ENCODE measurements at places on chromosomes 5 and 9.

DNA sequence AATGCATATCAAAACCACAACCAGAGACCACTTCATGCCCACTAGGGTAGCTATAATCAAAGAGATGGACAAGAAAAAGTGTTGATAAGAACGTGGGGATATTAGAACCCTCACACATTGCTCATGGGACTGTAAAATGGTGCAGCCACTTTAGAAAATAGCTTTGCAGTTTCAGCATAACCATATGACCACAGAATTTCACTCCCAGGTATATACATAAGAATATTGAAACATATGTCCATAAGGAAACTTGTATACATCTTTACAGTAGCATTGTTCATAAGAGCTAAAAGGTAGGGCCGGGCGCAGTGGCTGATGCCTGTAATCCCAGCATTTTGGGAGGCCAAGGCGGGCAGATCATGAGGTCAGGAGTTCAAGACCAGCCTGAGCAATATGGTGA, 56.4 kb downstream of the S1PR3 start:
- no peak for DNase-seq

GRCh38 chr9:117188394-117188793, 226.5 kb downstream of the ASTN2 start:
- DNase-seq: no peak

- DNase-seq: no peak
Observed at GRCh38 chr5:38379350-38379937, 121.1 kb downstream of the EGFLAM start.

DNA sequence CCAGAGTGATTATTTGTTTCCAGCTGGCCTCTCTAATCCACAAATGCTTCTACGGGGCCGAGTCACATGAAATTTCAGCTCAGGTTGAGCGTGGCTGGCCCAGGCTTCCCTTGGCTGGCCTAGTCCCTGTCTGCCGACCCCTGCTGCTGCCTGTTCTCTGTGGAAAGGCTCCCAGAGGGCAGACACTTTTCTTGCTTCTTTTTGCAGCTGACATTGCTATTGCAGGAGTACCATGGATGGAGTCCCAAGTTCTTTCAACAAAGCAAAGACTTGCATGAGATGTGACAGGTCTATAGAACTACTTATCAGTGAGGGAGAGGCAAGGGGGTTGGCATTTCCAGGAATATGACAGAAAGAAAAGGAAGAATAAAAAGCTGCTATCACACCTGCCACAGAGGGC, 287.4 kb upstream of the ARRDC3 start:
- DNase-seq: no peak

- no peak for DNase-seq
Observed at GRCh38 chr9:127065592-127065991, 56.8 kb downstream of the ANGPTL2 start.

GRCh38 chr9:131426545-131426944, 32.7 kb downstream of the PRRC2B start:
- DNase-seq: no peak

DNA sequence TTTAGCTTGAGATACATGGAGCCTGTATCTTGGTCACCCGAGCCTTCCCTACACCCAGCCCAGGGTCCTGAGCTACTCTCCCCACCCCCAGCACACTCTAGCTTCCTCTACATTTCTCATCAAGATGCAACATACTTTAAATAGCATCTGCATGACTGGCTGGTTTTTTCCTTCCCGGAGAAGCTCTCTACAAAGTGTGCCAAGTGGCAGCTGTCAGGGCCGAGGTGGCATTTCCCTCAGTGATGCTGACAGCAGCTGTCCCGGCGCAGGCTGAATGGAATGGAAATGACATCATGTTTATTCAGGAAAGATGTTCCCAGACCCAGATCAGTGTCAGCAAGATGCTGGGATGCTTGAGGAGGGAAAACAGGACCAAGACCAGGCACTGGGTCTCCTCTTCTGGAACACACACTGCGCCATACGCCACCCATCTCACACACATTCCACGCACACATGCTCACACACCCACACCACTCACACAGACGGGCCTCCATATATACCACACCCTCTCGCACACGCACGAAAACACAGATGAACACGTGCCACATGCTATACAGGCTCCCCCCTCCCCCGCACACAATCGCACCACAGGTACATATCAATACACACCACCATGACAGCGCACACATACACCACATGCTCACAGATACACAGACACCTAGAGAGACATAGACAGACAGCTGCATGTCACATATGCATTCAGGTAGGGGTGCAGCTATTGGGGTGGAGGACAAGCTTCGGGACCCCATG, 67.8 kb downstream of the LHX2 start:
- DNase-seq: no peak

DNA sequence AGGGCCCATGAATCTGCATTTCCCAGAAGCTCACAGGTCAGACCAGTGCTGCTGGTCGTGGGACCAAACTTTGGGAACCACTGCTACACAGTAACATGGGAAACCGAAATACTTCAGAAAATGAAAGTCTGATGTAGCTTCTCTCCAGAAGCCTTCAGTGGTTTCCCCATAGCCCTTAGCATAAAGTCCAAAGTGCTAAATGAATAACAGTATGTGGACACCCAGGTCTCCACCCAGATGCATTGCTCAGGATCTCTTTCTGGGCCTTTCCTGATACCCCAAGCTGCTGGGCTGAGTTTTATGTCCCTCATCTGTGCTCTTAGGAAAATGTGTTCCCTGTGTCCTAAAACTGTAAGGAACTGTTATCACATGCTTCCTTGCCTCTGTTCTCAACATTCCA, 100.4 kb downstream of the NFIB start:
- DNase-seq: no peak

DNA sequence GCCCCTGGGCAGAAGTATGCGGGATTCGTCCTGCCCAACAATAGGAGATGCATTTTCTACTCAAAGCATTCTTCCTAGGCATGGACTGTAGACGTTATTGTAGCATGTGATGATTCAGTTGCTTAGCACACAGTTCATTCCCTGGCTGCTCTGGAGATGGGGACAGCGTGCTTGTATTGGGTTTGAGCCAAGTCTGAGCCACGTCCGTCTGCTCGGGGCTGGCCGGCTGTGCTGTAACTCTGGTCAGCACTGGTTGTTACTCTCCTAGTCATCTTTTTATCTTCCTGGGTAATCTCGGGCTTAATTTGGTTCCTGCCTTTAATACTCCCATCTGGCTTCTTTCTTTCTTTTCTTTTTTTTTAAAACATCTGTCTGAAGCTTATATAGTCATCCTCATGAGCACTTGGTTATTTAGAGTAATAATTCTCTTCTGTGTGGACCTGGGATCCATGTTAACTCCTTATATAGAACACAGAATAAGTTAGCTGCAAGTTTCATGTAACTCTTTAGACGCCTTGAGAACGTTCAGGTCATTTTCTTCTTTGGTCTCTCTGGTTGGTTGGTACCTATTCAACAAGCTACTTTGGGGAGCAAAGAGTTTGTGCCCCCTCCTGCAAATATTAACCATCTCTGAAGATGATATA, 118.8 kb upstream of the RPS23 start:
- no peak for DNase-seq

DNA sequence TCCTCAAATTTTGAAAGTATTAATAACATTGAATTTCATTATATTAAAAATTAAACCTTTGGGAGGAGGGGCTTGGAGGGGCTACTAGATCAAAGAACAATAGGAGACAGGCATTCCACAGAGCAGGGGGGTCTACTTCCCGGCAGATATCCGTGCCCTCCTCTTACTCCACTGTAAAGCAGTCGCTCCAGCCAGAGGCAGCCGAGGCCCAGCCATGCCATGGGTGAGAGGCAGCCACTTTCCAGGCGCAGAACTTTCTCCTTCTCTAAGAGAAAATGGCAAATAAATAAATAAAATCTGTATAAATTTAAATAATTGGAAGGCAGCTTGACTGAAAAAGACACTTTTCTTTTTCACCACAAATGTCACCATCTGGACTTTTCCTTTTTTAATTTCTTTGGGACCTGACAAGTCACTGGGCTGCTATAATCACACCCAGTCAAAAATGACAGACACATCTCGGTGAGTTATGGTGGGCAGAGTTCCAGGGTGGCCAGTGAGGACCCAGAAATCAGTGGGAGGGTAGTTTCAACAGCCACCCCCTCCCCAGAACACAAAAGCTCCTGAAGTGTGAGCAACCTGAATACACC, 302.2 kb upstream of the SMARCA2 start:
- DNase-seq: no peak

GRCh38 chr5:131381021-131381420, 117.2 kb downstream of the CDC42SE2 start:
- no peak for DNase-seq

- no peak for DNase-seq
Observed at GRCh38 chr5:150021491-150022157, 21.1 kb downstream of the HMGXB3 start.

- no peak for DNase-seq
Observed at GRCh38 chr5:158619083-158619788, 480.5 kb downstream of the EBF1 start.

DNA sequence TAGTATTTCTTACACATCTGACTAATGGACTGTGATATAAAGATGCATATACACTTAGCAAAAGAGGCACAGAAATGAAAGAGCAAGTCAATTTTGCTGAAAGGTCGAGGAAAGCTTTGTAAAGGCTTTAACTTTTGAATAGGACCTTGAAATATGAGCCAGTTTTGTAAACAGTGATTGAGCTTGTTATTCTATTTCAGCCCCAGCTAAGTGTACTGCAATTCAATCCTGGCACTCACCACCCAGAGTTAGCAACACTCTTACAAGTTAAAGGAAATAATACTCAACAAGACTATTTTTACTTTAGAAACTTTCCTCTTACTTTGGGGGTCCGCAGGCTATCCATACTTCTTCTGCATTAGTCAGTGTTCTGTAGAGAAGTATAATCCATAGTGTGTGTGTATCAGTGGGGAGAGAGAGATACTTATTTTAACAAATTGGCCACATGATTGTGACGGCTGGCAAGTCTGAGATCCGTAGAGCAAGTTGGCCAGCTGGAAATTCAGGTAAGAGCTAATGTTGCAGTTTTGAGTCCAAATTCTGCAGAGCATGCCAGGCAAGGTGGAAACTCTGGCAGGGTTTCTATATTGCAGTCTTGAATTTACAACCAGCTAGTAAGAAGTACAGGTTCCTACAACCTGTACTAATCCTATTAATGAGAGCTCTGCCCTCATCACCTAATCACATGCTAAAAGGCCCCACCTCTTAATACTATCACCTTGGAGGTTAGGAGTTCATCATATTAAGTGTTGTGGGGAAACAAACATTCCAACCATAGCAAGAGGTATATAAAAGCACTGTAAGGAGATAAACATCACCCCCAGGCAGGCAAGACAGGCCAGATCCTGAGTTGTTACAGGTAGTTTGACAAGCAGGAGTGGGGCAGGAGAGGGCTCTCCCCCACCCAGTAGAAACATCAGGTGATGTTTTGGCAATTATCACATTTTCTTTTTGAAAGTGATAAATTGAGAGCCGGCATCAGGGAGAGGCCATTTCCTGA, 33.6 kb downstream of the IL7R start:
- DNase-seq: no peak

DNA sequence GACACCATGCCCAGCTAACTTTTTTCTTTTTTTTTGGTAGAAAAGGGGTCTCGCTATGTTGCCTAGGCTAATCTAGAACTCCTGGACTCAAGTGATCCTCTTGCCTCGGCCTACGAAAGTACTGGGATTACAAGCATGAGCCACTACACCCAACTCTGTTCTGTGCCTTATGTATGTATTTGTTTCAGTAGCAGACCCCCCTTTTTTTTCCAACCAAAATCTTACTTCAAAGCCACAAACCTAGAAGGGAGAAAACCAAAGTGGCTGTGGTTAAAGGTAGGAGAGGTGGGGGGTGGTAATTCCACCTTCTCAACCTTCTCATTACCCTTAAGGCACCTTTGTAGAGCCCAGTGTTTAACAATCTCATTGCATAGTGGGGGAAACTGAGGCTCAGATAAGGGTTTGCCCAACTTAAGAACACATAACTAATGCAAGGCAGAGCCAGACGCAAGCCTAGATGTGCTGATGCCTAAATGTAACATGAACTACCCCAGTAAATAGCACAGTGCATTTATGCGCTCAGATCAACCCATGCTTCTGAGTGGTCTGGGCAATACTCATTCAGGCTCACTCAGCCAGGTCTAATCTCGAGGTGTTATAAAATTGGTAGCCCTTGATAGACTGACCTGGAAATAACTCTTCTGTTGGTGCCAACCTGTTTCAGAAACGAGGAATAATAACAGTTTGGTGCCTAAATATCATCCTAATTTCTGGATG, 33.0 kb downstream of the ITK start:
- DNase-seq: no peak

DNA sequence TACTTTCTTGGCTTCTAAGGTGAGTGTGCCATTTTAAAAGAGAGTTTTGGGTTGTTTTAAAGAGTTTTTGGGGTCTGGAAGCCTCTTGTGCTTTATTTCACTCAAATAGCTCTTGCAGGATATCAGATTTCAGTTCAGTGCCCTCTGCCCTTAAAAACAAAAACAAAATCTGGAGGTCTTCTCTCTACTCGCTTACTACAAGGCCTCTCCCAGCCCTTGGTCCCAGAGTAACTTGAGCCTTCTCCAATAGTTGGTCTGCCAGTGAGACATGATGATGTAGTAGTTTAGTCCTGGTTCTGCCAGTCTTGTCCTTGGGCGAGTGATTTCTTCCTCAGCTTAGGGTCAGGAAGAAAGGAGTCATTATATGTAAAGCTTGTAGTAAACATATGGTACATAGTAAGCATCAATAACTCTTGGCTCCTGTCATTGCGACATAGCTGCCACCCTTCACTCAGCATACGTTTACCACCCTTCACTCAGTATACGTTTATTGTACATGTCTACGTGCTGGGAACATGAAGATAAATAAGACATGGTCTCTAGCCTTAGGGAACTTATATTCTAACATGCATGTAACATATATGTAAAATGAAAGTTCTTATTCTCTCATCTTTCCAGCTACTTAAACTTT, 147.6 kb downstream of the MAN2A1 start:
- DNase-seq: no peak

GRCh38 chr5:33892620-33893137, 889 bp upstream of the ADAMTS12 start:
- no peak for DNase-seq

- DNase-seq: no peak
Observed at GRCh38 chr9:93486268-93486667, 32.9 kb upstream of the FAM120AOS start.

- DNase-seq: no peak
Observed at GRCh38 chr9:110971705-110972104, 66.6 kb downstream of the LPAR1 start.

GRCh38 chr5:112794410-112794809, 56.7 kb downstream of the APC start:
- no peak for DNase-seq

DNA sequence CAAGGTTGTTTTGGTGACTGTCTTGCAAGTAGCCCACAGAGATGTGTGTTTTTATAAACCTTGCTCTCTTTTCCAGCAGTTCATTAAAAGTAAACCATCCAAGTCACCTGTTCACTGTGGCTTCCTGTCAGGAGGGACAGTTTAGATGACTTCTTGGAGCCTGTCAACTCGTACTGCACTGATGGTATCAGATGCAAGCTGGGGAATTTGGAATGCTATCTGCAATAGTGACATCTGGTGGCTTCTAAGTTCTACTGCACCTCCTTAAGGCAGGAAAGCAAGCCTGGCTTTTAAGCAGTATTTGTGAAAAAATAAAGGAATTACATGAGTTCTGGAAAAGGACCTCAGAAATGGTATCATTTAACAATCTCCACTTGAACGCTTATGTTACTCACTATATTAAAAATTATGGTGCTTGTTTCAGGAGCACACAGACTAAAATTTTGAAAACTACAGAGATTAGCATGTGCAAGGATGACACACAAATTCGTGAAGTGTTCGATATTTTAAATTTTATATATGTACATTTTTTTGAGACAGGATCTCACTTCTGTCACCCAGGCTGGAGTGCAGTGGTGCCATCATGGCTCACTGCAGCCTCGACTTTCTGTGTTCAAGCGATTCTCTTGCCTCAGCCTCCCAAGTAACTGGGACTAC, 164.0 kb downstream of the TTC39B start:
- no peak for DNase-seq

Data from stimulated activated CD4-positive, alpha-beta T cell treated with anti-CD3 and anti-CD28 coated beads, Interleukin-1b, Interleukin-23, amount 100 ng/mL, for 24 hours (primary cell).